ENCODE measurements at places on chromosomes 2 and 18. TPM values are rescaled to one million over a fixed set of nuclear protein-coding genes. Genes with fewer than 3 reads are reported as not detected.

DNA sequence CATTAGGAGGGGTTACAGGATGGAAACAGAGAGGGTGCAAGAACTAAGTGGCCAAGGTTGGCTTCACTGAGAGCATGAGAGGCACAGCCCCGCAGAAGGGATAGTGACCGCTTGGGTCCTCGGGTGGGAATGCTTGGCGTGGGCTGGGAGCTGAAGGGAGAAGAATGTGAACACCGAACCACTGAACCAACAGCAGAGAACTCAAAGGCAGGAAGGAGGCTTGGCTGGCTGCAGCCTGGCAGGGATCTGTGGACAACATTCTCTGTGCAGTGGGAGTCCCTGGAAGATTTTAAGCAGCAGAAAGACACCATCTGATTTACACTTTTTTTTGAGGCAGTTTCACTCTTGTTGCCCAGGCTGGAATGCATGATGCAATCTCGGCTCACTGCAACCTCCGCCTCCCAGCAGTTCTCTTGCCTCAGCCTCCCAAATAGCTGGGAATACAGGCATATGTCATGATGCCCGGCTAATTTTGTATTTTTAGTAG is 33.9 kb downstream of the SOWAHC start:
- no peak for DNase-seq

GRCh38 chr2:219086196-219086595 is 25.5 kb upstream of the IHH start:
- DNase-seq = no peak

DNA sequence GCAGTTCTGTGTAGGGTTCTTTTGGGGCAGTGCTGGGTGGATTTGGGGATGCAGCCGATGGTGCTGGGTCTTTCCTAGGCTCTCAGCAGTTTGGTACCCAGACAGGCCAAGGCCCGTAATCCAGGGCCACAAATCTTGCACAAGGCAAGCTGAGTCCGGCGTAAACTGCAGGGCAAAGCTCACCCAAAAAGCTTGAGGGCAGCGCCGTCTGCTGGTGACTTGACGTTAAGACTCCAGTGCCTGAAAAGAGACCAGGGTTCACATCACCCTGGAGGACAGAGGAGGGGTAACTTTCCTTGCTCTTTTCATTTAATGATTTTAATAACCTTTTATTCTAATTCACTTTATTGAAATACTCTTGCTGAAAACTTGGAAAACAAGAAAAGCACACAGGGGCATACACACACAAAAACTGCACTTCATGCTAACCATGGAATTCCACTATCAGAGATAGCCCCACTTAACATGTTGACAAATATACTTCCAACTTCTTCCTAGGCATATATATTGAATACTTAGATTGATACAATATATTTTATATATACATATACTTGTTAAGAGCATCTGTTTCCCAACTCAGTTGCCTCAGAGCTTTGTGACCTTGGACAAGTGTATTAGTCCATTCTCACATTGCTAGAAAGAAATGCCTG is 38.9 kb downstream of the CNGA3 start:
- DNase-seq = peak; percentile 78

DNA sequence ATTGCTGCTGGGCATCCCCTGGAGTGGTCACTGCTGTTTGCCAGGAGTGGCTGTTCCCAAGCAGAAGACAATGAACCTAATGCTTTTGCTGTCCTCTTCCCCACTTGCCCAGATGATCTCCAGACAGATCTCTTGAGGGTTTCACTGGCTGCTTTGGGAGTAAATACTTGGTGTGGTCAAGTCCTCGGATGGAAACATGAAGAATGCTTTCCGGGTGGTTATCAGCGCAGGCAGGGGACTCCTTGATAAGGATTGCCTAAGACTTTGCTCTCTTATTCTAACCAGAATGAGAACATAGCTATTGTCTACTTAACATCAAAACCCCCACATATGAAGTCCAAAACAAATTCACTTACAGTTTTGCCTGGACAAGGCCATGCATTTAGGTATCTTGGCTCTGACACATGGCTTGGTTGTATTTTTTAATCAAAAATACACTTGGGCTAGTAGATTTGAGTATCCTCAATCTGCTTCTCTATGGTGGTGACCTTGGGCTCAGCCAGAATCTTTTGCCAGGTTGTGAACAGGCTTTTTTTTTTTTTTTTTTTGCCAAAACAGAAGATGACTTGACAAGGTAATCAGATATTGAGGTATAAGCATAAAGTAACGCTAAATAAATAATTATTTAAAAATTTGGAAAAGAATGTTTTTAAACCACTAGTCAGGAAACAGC is 34.8 kb upstream of the MYO3B start:
- no peak for DNase-seq

GRCh38 chr18:22024924-22025323 is 144.5 kb upstream of the GATA6 start:
- no peak for DNase-seq

DNA sequence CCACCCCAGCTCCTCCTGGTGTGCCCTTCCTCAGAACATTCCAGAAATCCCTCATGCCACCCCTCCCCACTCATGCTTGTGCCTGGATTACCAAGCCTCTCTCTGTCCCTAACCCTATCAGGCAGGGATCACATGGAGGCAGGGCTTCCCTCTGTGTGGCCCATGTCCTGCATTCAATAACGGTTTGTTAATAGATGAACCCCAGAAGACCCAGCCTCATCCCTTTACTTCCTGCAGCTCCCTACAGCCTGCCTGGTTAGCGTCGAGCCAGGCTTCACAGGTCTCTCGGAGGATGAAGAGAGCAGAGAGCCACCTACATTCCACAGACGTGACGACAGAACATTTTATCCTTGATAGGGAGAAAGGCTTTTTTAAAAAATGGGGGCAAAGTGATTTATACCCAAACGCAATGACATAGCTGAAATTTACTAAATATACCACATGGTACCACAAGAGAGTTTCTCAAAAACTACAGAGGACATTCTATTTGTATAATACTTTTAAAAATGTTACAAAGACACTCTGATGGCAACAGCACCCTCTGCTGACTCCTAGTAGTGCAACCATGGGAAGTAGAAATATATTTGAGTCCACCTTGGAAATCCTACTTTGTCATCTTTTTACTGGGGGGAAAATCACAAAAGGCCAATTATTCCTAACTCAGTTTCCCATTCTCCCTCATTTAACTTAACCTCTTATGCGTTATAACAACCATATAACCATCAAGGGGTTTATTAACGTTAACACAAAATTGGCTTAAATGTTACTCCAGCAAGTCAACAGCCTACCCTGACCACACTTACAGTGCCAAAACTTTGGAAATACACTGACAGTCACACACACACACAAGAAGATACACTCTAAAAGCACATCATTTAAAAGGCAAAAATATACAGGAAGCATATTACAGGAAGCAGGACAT is 30.7 kb downstream of the FBXO15 start:
- DNase-seq = peak; percentile 12

GRCh38 chr2:16161768-16162490 is 221.6 kb downstream of the MYCN start:
- no peak for DNase-seq

DNA sequence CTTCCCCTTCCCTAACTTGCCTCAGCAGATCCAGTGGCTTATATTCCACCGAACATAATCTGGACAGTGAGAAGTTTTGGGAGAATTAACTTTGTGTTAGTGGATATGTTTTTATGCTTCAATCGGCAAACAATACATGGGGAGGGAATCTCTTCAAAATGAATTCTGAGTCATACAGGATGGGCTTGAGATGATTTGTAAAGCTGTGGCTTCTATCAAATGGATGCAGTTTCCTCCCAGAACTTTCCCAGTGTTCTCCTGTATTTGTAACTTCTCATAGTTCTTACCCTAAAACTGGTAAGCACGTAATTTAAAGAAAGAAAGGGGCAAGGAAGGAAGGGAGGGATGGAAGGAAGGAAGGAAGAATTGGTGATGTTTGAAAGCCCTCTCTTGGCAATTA is 36.8 kb downstream of the PDCL3 start:
- DNase-seq = no peak

- no peak for DNase-seq
These were observed 18.2 kb upstream of the SOX11 start for GRCh38 chr2:5674026-5674340.

GRCh38 chr2:26119521-26119920 is 53.4 kb upstream of the GAREM2 start:
- no peak for DNase-seq

- no peak for DNase-seq
These were observed 182.4 kb upstream of the ETAA1 start for GRCh38 chr2:67214585-67215185.

GRCh38 chr2:236545814-236546480 is 23.7 kb upstream of the ACKR3 start:
- no peak for DNase-seq

DNA sequence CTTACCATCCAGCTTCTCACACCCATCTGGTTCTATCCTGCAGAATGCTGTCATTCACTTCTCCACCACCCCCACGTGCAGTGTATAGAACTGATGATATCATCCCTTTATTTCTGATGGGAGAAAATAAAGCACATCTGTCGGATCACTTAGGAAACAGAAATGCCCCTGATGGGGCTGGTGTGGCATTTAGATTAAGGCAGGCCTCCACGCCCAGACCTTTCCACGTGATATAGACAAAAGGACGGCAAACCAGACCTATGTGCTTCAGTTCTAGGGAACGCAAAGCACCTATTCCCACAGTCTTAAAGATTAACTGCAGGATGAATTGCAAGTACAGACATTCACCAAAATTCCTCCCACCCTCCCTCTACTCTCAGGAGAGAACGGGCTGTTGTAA is 27.6 kb upstream of the CABLES1 start:
- DNase-seq = no peak

Gene ACVR1
- total RNA-seq = 13.9 TPM

Gene FLACC1
- 0.45 TPM for total RNA-seq

Gene GPR148
- total RNA-seq = not detected

Gene VIL1
- total RNA-seq = 0.02 TPM

Gene POTEJ
- not detected for total RNA-seq

Gene TMEM198
- total RNA-seq = 0.59 TPM

Gene GNLY
- total RNA-seq = not detected

Gene SFTPB
- total RNA-seq = not detected

Gene MRO
- not detected for total RNA-seq

Data from NCI-H460 (cell line).